ENCODE measurements at places on chromosomes 2 and 18. TPM values are rescaled to one million over a fixed set of nuclear protein-coding genes. Genes with fewer than 3 reads are reported as not detected.

The ELAC1 gene
- total RNA-seq = 6.5 TPM

GRCh38 chr18:2657788-2658458 is 2.4 kb downstream of the SMCHD1 start:
- DNase-seq = peak; percentile 64

The DQX1 gene
- not detected for total RNA-seq

GRCh38 chr2:216533609-216534008 is 35.0 kb downstream of the RPL37A start:
- DNase-seq = no peak

The LIPG gene
- 57.5 TPM for total RNA-seq

- no peak for DNase-seq
Observed at GRCh38 chr2:168136392-168136977, 110.9 kb downstream of the STK39 start.

The MC5R gene
- not detected for total RNA-seq

The IL36A gene
- total RNA-seq = not detected

DNA sequence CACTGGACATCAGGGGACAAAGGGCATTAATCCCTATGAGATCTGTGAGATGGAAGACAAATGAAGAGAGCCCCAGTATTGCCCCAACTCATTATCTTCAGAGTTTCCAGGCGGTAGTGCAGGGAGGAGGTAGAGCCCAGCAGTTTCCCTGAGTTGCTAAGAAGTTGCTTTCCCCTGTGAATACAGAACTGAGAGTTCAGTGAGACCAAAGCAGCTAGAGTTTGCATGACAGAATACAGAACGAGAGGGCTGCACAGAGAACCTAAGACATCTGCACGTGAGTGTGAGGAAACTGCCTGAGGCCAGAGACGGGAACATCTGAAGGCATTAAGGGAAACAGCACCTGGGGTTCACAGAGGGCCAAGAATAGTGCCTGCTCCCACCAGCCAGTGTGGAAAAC is 18.1 kb upstream of the PGAP1 start:
- DNase-seq = no peak

The REL gene
- total RNA-seq = 6.2 TPM

DNA sequence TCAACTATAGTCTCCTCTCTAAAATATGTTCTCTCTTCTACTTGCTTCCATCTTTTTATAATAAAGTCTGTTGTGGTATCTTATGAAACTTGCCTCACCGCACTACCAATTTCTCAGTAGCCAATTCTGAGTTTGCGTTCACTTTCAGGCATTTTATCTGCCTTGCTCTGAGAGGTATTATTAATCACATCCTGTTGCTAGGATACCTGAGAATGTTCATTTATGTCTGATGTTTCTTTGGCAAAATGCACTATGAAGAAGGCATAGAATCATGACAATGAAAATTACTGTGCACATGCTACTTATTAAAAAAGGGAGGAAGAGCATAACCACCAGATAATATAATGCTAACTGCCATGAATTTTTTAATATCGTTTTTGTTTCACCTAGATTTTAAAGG is 130.2 kb downstream of the CHST9 start:
- no peak for DNase-seq

The C2orf78 gene
- not detected for total RNA-seq

The E2F6 gene
- 12.0 TPM for total RNA-seq

The KANSL3 gene
- total RNA-seq = 24.7 TPM

GRCh38 chr2:104638190-104638858 is 215.6 kb upstream of the POU3F3 start:
- DNase-seq = no peak

GRCh38 chr18:25896178-25896780 is 194.1 kb downstream of the SS18 start:
- peak; percentile 8 for DNase-seq

- DNase-seq = no peak
Observed at GRCh38 chr18:50218432-50219197, 23.7 kb upstream of the MYO5B start.

- no peak for DNase-seq
Observed at GRCh38 chr2:100674666-100675065, 111.9 kb downstream of the PDCL3 start.

The PRKRA gene
- total RNA-seq = 55.1 TPM

The MRPL19 gene
- 58.1 TPM for total RNA-seq

- DNase-seq = no peak
Observed at GRCh38 chr2:214679736-214680135, 129.7 kb downstream of the BARD1 start.

The SERPINB3 gene
- not detected for total RNA-seq

GRCh38 chr2:49514201-49514600 is 359.9 kb upstream of the FSHR start:
- DNase-seq = no peak

DNA sequence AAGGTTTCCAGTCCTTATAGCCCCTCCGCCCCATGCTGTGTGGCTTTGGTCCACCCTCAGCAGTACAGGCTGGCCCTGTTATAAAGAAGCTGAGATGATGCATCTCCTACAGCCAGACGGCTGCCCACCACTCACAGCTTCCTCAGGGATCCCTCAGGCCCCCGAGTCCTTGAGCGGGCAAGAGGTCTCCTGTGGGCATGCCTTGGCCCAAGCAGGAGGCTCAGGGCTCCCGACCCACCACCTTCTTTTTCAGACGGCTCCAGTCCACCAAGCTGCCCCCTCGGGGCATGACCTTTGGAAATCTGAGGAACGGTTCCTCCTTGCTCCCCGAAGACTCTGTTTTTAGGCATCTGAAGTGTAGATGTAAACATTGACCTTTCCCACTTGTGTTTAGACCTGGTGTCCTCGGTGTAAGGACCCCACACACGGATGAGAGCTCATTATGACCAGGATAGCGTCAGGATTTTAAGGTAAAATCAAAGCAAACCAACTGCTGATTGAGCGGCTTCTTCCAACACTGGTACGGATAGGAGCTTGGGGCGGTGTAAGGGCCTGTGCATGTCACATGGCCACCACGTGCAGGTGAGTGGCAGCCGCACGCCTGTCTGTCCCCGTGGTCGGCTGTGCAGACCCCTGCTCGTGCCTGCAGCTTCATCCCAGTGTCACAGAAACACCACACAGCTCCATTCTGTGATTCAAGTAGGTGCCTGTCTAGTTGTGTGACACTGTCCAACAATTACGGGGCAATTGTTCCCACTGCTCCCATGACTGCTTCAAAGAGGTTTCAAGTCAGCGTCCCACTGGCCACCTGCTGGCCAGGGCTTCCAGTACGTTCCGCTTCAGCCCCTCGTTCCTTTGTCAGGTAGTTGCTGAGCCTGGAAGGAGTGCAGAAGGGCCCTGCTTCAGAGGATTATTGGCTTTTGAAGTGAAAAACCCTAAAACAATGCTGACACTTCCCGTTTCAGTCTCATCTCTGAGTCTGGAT is 74.7 kb downstream of the NDUFA10 start:
- DNase-seq = no peak

DNA sequence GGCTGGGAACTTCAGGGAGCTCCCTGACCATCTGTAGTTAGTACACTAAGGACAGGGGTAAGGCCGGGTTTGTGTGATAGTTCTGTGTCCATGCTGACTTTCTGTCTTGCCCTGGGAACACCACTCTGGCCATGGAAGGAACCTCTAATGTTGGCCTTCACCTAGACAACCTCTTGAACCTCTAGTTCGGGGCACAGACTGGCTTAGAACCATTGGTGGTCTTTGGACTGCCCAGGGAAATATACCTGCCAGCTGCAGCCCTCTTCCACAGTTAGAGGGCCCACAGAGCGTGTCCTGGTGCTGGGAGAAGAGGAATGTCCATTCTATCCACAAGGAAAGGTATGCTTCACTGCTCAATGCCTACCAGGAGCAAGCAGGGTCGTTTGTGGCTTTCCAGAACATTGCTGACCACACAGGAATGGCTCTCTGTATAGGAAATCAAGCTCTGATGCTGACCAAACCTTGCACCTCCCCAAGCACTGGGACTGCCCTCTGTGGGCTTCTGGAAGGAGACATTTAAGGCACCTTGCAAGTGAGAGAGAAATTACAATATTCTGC is 318.8 kb upstream of the EPAS1 start:
- no peak for DNase-seq

DNA sequence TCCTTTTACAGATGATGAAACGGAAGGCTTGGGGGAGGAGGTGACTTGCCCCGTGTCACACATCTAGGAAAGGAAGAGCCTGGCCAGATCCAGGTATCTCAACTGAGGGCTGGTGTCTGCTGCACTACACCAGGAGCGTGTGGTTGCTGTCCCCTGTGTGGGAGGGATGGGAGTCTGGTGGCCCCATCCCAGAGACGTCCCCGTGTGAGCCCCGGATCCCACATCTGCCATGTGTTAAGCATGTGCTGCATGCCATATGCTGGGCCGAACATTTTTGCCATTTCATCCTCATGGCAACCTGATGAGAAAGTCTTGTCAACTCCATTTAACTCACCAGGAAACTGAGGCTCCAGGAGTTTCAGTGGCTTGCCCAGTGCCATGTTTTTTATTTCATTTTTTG is 4.2 kb downstream of the GAREM2 start:
- no peak for DNase-seq

- DNase-seq = no peak
Observed at GRCh38 chr2:167135706-167136105, 247.4 kb downstream of the XIRP2 start.

The RAX gene
- total RNA-seq = not detected

DNA sequence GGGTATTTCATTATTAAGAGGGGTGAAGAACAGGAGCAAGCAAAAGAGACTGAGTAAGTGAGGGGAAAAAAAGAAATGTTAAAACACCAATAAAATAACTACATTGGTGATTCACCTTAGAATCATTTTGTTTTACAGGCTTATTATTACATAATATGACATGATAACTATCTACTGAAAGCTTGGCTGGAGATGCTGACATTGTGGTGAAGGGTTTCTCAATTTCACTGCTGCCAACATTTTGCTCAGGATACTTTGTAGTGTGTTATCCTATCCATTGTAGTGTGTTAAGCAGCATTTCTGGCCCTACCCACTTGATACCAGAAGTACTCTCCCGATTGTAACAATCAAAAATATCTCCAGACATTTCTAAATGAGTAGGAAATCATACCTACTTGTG is 1564.6 kb upstream of the NXPH2 start:
- no peak for DNase-seq

The PROC gene
- not detected for total RNA-seq

The RAMP1 gene
- total RNA-seq = not detected

GRCh38 chr2:173922760-173923159 is 42.4 kb downstream of the SP3 start:
- DNase-seq = no peak

The ANTXR1 gene
- 8.8 TPM for total RNA-seq

DNA sequence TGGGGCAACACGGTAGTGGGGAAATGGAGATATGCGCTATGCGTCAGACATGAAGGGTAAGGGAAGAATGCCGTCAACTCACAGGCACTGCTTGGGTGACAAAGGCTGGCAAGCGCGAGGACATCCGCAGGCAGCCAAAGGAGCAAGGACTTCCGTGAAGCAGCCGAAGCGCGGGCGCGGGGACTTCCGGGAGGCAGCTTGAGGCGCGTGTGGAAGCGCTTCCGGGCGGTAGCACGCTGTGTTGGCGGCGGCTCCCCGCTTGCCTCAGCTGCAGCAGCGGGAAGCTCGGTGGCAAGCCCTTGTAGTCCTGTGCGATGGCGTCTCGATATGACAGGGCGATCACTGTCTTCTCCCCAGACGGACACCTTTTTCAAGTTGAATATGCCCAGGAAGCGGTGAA is at the start of gene PSMA8:
PSMA8 (plus strand) TSS at position 218 of the 400 bp plus-strand sequence; CDS start at position 315, 97 bp downstream.
- DNase-seq = no peak

The RGPD3 gene
- 0.20 TPM for total RNA-seq

- DNase-seq = no peak
Observed at GRCh38 chr18:61992923-61993322, 100.1 kb upstream of the RNF152 start.

The SPATA3 gene
- not detected for total RNA-seq

DNA sequence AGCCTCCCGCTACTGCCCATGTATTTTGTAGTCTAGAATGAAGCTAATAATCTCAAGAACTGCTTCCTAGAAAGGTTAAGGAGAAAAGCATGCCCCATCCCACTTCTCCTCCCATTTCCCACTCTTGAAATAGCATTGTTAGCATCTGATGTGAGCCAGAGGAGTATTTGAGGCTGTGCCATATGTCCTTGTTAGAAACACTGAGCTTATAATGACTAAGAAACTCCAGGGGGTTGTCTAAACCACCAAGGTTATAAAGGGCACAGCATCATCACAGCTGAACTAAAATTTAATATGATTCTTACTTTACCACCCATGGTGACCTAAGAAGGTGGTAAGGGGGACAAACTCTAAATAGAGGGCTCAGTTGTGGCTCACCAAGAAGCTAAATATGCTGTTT is 16.6 kb downstream of the TSPYL6 start:
- DNase-seq = no peak

DNA sequence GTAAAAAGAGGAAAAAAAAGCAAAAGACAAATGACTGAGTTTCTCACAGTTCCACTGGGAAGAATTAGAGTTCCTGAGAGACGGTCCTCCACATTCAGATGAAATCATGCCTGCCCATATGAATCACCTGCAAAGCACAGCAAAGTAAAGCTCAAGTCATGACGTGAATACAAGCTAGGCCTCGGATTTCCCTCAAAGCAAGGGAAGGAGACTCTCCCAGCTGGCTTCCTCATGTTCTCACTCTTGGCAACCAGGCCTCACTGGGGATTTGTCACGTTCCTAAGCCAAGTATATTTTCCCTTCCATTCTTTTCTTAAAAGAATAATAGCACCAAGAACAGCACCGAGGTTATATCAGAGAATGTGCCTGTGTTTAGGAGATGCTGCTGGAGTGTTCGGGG is 47.0 kb downstream of the CYP27C1 start:
- DNase-seq = no peak

The AAK1 gene
- total RNA-seq = 46.3 TPM

- DNase-seq = no peak
Observed at GRCh38 chr2:30915486-30915885, 108.2 kb upstream of the CAPN13 start.

The RIT2 gene
- total RNA-seq = not detected

DNA sequence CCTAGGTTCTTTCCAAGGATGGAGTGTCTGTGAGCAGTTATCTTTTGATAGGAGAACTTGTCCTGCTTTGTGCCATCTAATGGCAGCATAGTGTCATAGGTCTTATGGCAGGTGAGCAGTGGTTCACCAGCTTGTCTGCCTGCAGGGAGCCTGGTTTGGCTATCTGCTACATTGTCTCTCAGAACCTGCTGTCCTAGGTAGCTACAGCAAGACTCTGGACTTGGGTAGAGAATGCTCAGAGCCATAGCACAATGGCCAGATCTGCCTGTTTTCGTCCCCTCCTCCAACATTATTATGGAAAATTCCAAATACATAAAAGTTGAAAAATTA is 28.3 kb downstream of the AGFG1 start:
- DNase-seq = no peak

The LOXL3 gene
- 1.8 TPM for total RNA-seq
